GM19239 (cell line): ENCODE measurements at places on chromosomes 11 and 22.

DNA sequence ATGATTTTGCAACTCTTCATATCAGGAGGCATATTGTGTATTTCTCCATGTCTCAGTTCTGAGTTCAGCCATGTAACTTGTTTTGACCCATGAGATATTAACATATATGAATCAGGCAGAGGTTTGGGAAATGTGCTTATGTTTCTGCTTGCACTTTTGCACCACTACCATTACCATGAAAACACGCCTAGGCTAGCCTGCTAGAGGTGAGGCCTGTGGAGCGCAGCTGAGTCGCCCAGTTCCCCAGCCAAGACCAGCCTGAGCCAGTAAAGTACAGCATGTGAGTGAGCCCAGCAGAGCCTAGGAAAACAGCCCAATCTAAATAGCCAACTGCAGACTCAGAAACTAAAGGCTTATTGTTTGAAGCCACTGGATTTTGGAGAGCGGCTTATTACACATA is 18.4 kb upstream of the MYOD1 start:
- no peak for DNase-seq

- DNase-seq = no peak
Measured at GRCh38 chr22:33710326-33710725, 209.9 kb downstream of the LARGE1 start.

GRCh38 chr11:72719551-72719950 is 32.7 kb downstream of the ARAP1 start:
- DNase-seq = no peak

GRCh38 chr11:778976-779954 is 2.0 kb upstream of the GATD1 start:
- DNase-seq = no peak

GRCh38 chr11:43243927-43244326 is 67.9 kb upstream of the API5 start:
- no peak for DNase-seq

GRCh38 chr11:35107861-35108260 is 31.1 kb upstream of the CD44 start:
- DNase-seq = no peak

DNA sequence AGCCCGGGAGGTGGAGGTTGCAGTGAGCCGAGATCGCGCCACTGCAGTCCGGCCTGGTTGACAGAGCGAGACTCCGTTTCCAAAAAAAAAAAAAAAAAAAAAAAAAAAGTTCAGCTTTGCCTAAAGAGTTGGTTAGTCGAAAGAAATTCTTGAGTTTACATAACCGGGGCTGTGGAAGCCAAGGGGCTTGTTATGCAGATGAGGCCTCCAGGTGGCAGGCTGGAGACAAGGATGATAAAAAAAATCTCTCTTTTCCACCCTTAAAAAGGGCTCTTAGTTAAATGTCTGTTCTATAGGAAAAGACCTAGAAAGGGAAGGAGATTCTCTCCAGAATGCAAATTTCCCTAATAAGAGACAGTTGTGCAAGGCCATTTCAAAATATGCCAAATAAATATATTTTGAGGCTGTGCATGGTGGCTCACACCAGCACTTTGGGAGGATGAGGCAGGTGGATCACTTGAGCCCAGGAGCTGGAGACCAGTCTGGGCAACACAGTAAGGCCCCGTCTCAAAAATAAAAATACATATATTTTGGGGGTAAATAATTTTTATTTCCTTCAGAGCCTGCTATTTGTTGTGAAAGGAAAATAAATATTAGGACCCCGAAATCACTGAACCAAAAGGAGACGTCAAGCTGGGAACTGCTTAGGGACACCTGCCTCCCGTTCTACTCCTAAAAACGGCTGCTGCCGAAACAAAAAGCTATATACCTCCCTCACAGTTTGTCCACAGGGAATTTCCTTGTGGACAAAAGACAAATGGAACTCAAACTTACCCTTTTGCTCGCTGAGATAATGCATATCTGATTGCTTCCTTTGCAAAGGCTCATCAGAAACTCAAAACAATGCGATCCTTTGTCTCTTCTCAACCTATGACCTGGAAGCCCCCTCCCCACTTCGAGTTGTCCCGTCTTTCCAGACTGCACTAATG is 2.4 kb upstream of the IFITM2 start:
- DNase-seq = peak; percentile 85

- DNase-seq = no peak
Measured at GRCh38 chr22:43036282-43036829, 21.4 kb upstream of the PACSIN2 start.

DNA sequence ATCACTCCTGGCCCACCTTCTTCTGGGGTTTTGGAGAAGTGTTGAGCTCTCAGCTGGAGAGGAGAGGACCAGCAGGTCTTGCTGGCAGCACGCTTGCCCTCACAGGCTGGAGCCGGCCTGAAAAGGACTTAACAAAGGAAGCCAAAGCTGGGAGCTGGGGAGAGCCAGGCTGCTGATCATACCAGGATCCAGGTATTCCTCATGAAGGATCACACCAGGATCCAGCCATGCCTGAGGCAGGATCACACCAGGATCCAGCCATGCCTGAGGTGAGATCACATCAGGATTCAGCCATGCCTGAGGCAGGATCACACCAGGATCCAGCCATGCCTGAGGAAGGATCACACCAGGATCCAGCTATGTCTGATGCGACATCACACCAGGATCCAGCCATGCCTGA is 17.0 kb downstream of the MRGPRD start:
- DNase-seq = no peak

DNA sequence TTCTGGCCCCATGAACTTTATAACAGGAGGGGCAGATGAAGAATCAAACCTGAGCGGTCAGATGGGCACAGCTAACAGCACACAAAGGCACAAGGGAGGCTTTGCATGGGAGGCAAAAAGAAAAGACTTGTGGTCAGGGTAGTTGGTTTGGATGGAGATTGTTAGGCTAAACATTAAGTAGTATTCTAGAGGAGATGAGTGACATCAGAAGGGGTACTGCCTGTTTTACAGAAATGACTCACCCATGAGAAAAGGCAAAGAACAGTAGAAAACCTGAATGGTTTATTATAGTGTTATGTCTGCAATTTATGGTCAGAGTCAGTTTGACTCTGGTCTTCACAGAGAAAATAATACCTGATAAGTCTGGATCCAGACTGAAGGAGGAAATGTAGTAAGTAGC is 129.8 kb upstream of the KIRREL3 start:
- no peak for DNase-seq

DNA sequence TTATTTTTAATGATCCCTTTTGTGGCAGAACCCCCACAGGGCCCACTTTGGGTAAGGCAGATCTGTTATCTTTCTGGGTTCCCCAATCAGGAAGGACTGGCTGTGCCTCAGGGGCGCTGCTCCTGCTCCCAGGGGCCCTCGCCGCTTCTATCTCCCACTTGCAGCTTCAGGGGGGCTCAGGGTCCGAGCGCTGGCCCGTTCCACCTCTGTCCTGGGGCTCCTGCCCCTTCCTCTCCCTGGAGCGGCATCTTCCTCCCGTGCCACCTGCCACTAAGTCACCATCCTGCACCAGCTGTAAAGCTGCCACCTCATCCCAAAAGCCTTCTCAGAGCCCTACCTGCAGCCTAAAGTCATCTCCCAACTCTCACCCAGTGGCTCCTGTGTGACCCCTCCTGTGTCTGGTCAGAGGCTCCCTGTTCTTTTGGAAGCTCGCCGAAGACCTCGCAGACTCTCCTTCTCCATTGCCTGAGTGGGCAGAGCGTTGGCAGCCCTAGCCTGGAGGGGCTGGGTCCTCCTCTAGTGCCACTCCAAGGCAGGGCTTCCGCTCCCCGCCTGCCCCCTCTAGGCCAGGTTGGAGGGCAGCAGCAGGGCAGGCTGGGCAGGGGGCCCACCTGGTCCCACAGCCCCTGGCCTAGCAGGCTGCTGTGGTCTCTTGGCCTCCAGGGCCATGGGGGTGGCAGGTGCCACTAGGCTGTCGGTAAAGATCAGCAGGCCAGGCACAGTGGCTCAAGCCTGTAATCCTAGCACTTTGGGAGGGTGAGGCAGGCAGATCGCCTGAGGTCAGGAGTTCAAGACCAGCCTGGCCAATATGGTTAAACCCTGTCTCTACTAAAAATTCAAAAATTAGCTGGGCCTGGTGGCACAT is 106.7 kb downstream of the MORC2 start:
- no peak for DNase-seq

- DNase-seq = no peak
Measured at GRCh38 chr22:41920271-41920976, 5.5 kb upstream of the SHISA8 start.

- no peak for DNase-seq
Measured at GRCh38 chr11:69553416-69554357, 72.2 kb downstream of the LINC01488 start.

DNA sequence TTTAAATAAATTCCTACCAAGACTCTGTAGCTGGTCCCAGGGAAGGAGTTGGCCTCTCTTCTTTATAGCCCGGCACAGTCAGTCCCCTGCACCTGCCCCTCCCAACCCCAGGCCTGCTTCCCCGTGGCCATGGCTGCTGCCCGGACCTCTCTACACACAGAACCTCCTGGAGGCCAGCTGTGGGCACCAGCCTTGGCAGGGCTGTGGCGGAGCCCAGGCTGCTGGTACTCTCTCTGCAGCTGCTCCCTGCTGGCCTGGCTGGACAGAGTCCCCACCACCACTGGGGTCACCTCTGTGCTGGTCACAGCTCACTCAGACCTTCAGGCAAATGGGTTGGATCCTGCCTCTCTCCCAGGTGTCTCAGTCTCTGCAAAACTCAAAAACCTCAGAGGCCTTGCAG is 69.3 kb downstream of the LRP5 start:
- no peak for DNase-seq

DNA sequence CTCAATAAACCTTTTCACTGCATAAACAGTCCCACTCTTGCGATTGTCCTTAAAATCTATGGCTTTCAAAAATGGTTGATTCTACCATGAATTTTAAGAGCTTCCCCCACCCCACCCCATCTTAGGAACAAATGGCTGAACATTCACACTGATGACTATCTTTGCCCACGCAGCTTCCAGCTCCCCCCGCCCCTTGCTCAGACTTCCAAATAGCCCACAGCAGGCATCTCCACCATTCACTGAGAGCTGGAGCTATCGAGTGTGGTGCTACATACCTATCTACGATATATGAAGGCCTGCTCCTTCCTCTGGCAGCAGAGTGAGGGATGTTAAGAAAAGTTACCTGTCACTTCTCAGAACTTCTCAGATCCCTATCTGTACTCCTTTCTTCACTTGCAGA is 26.7 kb downstream of the EIF3F start:
- no peak for DNase-seq

GRCh38 chr11:122883646-122883979 is 1.1 kb downstream of the JHY start:
- DNase-seq = no peak

DNA sequence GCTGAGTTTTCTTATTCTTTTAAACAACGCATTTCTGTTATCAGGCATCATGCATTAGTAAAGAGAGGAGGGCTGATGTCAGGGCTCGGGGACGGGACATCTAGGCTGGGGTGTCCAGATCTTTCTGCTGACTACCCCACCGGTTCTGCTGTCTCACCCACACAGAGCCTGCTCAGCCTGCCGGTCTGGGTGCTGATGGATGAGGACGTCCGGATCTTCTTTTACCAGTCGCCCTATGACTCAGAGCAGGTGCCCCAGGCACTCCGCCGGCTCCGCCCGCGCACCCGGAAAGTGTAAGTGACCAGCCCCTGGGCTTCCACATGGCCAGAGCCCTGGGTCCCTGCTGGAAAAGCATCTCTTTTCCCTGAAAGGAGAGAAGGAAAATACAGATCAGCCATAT is 9.4 kb downstream of the NCF4 start:
- no peak for DNase-seq

DNA sequence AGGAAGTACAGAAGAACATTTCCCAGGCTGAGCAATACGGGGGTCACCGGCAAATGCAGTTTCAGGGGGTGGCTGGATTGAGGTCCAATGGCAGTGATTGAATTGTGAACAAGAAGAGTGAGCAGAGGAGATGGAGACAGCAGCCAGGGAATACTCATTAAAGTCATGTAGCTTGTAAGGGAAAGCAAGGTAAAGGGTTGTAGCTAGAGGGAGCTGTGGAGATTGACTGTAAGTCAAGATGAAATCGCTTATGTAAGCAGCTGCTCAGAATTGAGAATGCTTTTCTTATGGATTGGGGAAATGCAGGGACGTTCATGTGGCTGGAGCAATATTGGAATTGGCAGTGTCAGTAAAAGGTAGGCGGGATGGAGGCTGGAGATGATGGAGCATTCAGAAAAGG is 111.4 kb upstream of the TBCEL start:
- DNase-seq = peak; percentile 30
